ENCODE measurements at places on chromosomes 1 and 21.
A peak's percentile ranks its signal among the peaks of the same experiment; 100 is the strongest.

- DNase-seq = no peak
These were observed 193.9 kb downstream of the DHRS3 start for GRCh38 chr1:12424087-12424529.

- no peak for DNase-seq
These were observed 51.3 kb downstream of the LGR6 start for GRCh38 chr1:202244841-202245261.

GRCh38 chr21:45613396-45613795, 30.1 kb upstream of the PCBP3 start:
- no peak for DNase-seq

GRCh38 chr1:53091841-53092645, 30.0 kb downstream of the PODN start:
- no peak for DNase-seq

- DNase-seq = no peak
These were observed 163.3 kb downstream of the NRIP1 start for GRCh38 chr21:14901482-14901958.

- no peak for DNase-seq
These were observed 25.7 kb downstream of the LAMB3 start for GRCh38 chr1:209626346-209627026.

- DNase-seq = no peak
These were observed 134.3 kb downstream of the NR5A2 start for GRCh38 chr1:200161801-200162200.

- DNase-seq = no peak
These were observed 7.5 kb downstream of the PUM1 start for GRCh38 chr1:31058012-31058411.

- DNase-seq = no peak
These were observed 1.4 kb upstream of the SLC19A2 start for GRCh38 chr1:169487133-169487532.

DNA sequence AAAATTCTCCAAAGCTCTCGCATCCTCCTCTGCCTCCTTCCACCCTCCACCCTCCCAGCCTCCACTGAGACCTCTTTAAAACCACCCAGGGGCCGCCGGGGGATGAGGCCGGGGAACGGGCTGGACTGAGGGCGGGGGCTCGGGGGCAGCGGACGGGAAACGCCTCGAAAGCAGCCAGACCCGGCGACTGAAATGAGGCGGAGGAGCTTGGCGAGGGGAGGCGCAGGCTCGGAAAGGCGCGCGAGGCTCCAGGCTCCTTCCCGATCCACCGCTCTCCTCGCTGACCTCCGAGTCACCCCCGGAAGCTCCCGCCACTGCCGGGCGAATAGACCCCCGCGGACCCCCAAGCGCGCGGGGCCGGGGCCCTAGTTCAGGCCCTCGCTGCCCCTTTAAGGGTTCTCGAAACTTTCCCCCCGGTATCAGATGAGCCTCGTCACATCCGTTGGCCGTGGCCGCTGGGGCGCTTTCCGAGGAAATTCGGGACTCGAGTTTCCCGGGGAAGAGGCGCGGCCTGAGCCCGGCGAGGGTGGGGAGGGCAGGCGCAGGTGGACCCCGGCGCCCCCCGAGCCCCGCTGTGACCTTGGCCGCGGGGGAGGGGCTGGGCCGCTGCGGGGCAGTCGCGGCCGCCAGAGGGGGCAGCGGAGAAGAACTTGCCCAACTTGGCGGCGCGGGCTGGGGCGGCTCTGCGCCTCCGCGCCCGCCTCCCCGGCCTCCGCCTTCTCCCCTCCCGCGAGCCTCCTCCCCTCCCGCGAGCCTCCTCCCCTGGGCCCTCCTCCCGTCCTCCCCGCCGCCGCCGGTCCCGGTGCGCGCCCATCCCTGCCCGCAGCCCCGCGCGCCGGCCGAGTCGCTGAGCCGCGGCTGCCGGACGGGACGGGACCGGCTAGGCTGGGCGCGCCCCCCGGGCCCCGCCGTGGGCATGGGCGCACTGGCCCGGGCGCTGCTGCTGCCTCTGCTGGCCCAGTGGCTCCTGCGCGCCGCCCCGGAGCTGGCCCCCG, at the start of gene BACE2:
Gene BACE2 (plus strand): TSS at position 813 of the 995 bp plus-strand sequence. CDS start 104 bp downstream, at position 917.
- peak; percentile 27 for DNase-seq

GRCh38 chr1:2019571-2020309, 595 bp downstream of the GABRD start:
- DNase-seq = no peak

DNA sequence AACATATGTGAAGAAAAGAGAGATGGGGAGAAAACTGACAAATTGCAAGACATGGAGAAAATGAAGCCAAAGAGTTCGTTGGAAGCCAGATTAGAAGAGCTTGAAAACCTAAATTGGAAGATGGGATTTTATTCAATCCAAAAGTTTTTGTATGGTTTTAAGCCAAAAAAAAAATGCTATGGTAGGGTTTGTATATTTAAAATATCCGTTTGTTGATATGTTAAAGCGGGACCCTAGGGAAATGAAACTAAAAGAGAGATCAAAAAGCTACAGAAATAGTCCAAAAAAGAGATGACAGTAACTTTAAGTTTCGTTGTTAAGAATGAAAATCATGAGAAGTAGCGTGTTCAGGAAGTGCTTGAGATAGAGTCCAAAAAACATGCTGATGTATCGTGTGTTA, 617.7 kb upstream of the ADGRL2 start:
- DNase-seq = no peak

- DNase-seq = no peak
These were observed 311.3 kb downstream of the TGFB2 start for GRCh38 chr1:218656301-218657037.

DNA sequence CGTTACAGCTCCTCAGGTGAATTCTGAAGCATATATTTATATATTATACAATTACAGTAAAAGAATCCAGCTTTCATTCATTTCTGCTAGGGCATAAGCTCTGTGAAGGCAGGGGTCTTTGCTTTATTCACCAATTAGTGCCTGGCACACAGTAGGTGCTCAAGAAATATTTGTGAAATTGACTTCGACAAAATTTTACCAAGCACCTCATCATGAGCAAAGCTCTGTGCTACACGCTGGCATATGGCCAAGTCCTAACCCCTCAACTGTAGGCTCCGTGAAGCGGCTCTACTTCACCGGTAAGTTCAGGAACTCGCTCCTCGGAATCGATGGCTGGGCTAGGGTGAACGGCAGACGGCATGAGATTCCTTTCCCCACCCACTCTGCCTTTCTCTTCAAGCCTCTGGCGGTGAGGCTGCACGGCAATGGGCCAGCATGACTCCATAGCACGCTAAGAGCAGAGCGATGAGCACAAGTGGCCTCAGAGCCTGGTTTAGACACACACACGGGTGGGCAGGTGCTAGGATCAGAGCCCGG, 8.7 kb downstream of the C1orf174 start:
- no peak for DNase-seq

- DNase-seq = no peak
These were observed 20.5 kb downstream of the RNF220 start for GRCh38 chr1:44425341-44426082.

DNA sequence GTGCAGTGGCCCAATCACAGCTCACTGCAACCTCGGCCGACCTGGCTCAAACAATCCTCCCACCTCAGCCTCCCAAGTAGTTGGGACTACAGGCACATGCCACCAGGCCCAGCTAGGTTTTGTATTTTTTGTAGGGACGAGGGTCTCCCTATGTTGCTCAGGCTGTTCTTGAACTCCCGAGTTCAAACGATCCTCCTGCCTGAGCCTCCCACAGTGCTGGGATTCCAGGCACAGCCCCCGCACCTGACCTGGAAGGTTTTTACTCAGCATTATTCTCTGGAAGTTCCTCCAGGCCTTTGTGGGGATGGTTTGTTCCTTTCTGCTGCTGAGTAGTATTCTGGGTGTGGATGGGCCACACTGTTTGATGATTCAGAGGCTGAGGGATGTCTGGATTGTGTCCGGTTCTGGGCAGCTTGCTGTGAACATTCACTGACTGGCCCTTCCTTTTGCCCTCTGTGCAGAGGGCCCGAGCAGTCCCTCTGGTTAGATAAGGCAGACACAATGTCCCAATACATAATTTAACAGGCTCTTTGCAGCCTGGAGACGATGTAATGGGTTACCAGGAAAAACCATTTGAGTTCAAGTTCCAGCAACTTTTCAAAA, 6.0 kb upstream of the TRAPPC10 start:
- no peak for DNase-seq

DNA sequence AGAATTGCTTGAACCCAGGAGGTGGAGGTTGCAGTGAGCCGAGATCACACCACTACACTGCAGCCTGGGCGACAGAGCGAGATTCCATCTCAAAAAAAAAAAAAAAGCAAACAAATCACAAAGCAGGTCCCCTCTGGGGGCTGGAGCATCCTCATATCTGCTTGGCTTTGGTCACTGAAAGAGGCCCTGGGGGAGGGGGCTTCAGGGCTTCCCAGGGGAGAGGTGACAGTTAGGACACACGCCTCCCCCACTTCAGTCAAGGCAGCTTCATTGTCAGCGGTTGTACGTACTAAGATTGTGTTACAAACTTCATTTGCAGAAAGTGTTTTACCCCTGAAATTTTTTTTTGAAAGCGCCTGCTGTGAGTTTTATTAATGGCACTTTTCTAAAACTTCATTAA, 130.5 kb downstream of the DHRS3 start:
- DNase-seq = no peak

- DNase-seq = no peak
These were observed 1.1 kb downstream of the BATF3 start for GRCh38 chr1:212698467-212699103.

DNA sequence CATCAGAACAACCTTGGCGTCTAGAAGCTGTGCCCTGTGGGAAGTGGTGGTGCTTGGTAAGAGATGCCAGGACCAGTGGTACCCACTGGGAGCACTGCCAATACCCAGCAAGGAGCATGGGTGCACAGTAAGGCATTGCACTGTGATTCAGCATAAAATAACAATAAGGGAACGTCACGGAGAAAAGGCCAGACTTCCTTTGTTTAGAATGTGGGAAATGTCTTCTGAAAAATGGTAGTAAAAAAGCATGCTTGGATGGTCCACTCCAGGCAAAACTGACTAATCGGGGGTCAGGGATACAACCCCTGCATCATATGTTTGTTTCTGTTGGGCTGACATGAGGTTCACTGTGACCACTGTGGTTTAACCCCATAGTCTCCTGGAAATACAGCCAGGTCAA, 14.7 kb downstream of the METTL18 start:
- DNase-seq = no peak

DNA sequence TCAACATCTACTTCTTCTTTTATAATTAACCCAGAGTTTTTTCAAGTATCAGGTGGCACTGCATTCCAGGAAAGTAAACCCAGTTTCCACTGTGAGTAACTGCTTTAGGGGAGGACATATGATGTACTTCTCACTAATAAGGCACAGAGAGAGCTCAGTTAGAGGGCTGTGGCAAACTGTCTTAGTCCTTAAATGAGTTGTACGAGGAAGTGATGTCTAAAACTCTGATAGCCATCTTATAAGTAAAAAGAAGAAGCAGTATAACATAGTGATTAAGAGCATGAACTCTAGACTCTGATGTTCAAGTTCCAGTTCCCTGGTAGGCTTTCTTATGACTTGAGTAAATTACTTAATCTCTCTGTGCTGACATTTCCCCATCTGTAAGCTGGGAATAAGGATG, 58.7 kb upstream of the PTGS2 start:
- DNase-seq = no peak

- DNase-seq = no peak
These were observed 26.3 kb downstream of the PCSK9 start for GRCh38 chr1:55065648-55066047.

GRCh38 chr1:213186168-213186567, 135.1 kb downstream of the RPS6KC1 start:
- no peak for DNase-seq

- DNase-seq = no peak
These were observed 252.5 kb upstream of the IRF2BP2 start for GRCh38 chr1:234862360-234862943.

DNA sequence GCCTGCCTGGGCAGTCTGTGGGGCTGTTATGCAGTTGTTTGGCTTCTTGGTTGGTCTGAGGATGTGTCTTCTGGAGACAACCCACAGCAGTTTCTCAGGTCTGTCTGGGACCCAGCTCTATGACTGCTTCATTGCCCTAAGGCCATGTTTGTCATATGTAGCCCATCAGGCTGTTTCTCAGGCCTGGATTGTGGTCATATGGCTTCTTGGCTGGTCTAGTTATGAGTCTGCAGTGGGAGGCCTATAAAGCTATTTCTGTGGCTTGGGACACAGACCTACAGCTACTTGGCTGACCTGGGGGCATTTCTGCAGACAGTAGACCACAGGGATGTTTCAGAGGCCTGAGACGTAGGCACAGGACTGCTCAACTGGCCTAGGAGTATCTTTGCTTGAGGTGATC, 41.5 kb downstream of the CHIA start:
- no peak for DNase-seq

DNA sequence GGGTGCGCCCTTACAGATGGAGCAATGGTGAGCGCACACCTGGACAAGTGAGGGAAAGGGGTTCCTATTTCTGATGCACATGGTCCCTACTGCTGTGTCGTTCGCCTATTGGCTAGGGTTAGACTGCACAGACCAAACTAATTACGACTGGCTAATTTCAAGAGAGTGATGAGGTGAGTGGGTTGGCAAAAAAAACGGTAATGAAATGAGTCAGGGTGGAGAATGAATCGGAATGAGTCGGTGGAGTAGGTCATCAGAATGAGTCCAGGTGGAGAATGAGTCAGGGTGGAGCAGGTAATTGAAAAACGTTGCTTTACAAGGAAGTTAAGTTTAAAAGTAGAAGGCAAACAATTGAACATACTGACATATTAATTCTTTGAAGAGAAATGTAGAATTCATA, 79.8 kb downstream of the WDR4 start:
- DNase-seq = no peak

- DNase-seq = no peak
These were observed 3.3 kb upstream of the CCDC28B start for GRCh38 chr1:32197074-32197473.

DNA sequence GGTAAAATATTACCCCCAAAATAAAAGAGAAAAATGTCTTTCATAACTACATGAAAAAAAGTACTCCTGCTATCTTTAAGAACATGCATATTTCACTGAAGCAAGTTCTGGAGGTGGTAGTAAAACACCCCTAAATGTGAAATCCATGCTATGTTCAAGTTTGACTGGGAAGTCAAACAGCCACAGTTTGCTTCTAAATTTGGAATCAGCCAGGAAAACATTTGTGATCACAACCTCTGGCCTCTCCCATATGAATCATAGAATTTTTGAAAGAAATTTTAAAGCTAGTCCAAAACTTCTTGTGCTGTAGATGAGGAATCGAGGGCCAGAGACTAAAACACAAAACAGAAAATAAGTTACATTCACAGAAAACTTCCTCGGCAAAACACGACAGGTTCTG, 6.6 kb downstream of the SORT1 start:
- no peak for DNase-seq

GRCh38 chr21:46424621-46425020, 34.1 kb upstream of the DIP2A start:
- DNase-seq = no peak

DNA sequence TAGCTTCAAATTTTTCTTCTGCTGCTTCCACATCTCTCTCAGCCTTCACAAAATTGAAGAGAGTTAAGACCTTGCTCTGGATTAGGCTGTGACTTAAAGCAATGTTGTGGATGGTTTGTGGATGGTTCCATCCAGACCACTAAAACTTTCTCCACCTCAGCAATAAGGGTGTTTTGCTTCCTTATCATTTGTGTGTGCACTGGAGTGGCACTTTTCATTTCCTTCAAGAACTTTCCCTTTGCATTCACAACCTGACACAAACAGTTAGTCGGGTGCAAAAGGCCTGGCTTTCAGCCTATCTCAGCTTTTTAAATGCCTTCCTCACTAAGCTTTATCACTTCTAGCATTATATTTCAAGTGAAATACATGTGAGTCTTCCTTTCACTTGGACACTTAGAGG, 30.3 kb downstream of the DENND1B start:
- no peak for DNase-seq

GRCh38 chr1:200448034-200448762, 38.4 kb upstream of the ZNF281 start:
- DNase-seq = no peak

- no peak for DNase-seq
These were observed 13.5 kb upstream of the TEKT2 start for GRCh38 chr1:36070349-36070748.

Data from stimulated activated CD4-positive, alpha-beta T cell treated with anti-CD3 and anti-CD28 coated beads, Interleukin-15, amount 100 ng/mL, for 1 hour (primary cell).